ENCODE measurements at places on chromosomes 2 and 18.
A peak's percentile ranks its signal among the peaks of the same experiment; 100 is the strongest.

- DNase-seq = peak; percentile 53
Observed at GRCh38 chr2:73985308-73986084, 786 bp downstream of the TET3 start.

- DNase-seq = no peak
Observed at GRCh38 chr2:231321021-231321420, 74.5 kb upstream of the B3GNT7 start.

GRCh38 chr2:145299368-145299767 is 779.4 kb upstream of the ZEB2 start:
- no peak for DNase-seq

GRCh38 chr2:53827398-53828175 is 32.2 kb downstream of the GPR75 start:
- no peak for DNase-seq

GRCh38 chr18:53735526-53735925 is 488.9 kb downstream of the MBD2 start:
- DNase-seq = no peak

- DNase-seq = no peak
Observed at GRCh38 chr2:151833984-151834383, 5.8 kb upstream of the ARL5A start.

DNA sequence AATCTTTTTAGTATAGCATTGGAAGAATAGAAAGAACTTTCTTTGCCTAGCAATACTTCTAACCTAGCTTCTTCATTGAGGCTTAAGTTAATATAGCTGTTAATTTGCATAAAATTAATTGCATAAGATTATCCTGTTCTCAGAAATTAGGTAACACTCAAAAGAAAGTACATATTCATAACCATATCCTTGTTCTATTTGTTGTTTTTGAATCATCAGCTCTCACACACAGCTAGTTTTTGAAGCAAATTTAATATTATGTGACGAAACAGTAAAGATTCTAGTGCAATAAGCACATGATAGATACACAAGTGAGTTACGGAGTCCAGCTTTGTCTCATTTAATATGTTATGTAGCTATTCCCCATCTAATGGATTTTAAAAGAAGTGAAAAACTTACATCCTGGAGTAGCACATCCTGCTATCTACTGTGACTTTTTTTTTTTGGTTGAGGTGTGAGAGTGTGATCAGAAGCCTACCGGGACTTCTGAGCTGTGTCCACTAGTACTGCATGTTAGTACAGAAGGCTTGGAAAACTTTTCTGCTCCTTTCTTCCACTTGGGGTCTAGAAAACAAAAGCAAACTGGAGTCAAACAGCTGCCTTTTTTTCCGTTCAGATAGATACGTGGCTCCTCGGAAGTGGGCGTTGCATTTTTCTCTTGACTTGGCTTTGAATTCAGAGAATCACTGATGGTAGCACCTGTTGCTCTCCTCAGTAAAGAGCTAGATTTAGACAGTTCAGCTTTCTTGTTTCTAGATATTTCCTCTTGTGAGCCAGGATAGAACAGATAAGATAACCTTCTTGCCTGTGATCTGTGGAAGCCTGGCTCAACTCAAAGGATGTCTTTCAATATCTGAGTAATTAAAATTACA is 27.2 kb downstream of the KDM3A start:
- DNase-seq = no peak

DNA sequence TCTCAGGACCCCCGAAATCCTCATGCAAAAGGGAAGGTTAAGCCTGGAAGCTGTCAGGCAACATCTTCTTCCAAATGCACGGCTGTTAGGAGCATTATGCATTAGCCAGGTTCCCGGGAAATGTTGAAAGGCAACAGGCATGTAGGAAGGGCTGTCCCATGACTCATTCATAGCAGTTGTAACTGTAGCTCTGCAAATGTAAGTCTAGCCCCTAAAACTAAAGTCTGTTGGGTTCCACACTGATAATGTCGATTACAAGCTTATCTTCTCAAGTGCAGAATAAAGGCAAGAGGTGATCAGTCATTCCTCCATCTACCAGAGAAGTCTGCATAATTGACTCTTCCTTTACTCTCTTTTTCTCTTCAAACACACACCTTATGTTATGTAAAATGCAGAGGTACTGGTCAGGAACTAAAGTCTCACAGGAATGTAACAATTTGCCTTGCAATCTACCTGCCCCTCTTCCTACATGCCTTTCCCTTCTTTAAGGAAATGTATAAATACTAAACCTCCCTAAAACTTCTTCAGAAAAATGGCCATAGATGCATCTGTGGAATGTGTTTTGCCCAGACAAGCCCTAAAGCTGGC is 99.8 kb downstream of the AKAIN1 start:
- DNase-seq = no peak

- DNase-seq = no peak
Observed at GRCh38 chr2:144454466-144455287, 65.2 kb downstream of the ZEB2 start.

GRCh38 chr2:52312486-52312885 is 1280.6 kb upstream of the NRXN1 start:
- DNase-seq = no peak

- DNase-seq = no peak
Observed at GRCh38 chr2:227462462-227462951, 9.4 kb upstream of the AGFG1 start.

- DNase-seq = no peak
Observed at GRCh38 chr2:101832114-101832513, 134.6 kb downstream of the MAP4K4 start.

DNA sequence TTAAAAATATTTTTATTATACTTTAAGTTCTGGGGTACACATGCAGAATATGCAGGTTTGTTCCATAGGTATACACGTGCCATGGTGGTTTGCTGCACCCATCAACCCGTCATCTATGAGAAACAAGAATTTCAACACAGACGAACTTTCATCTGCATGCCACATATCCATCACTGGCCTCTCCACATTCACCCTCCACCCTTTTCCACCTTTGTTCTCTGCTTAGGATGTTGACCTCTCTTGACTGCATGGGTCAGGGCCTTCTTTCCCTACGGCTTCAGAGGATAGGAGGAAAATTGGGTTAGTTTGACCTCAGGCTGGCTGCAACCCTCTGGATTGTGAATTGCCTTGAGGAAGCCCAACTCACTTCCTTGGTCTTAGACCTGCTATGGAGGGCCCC is 260.9 kb downstream of the MREG start:
- no peak for DNase-seq

DNA sequence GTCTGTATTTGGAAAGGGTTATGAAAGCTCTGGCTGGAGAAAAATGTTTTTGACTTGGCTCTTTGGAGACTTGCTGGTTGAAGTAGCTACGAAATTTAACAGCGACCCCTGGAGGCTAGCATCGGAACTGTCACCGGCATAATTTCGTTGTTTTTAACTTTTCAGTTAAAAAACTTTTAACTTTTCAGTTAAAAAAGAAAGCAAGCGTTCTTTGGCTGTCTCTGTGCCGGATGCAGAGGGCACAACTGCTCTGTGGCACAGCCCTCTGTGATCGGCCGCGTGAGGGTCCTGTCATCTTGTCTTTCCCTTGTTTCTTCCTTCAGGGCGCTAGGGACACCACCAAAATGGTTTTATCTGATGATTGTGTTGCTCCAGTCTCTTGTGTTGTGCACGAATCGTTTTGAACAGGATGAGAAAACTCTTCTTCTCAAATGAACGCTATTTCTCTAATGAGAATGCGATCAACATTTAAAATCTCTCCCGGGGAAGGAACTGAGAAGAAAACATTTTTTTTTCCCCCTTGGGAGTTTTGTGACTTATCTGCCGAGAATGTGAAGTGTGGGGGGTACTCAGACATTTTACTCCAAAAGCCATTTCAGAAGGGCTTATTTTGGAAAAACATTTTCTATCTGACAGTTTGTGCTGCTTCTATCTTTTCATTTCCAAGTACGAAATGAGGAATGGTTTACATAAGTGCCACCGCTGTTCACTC is 57.1 kb downstream of the ADCYAP1 start:
- peak; percentile 22 for DNase-seq

DNA sequence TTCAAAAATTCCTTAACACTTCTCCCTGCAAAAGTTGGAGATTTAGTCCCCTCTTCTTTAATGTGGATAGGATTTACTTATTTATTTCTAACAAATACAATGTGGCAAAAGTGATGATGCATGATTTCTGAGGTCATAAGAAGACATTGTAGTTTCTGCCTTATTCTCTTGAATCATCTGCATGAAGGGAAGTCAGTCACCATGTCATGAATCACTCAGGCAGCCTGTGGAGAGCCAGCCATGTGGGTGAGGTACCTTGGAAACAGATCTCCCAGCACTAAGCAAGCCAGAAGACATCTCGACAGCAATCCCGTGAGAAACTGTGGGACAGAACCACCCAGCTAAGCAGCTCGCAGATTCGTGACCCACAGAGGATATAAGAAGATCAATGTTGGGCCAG is 2.7 kb upstream of the ZC3H8 start:
- DNase-seq = no peak

GRCh38 chr2:72263776-72264060 is 116.1 kb upstream of the CYP26B1 start:
- DNase-seq = no peak

GRCh38 chr2:214130114-214130513 is 280.7 kb upstream of the VWC2L start:
- no peak for DNase-seq

DNA sequence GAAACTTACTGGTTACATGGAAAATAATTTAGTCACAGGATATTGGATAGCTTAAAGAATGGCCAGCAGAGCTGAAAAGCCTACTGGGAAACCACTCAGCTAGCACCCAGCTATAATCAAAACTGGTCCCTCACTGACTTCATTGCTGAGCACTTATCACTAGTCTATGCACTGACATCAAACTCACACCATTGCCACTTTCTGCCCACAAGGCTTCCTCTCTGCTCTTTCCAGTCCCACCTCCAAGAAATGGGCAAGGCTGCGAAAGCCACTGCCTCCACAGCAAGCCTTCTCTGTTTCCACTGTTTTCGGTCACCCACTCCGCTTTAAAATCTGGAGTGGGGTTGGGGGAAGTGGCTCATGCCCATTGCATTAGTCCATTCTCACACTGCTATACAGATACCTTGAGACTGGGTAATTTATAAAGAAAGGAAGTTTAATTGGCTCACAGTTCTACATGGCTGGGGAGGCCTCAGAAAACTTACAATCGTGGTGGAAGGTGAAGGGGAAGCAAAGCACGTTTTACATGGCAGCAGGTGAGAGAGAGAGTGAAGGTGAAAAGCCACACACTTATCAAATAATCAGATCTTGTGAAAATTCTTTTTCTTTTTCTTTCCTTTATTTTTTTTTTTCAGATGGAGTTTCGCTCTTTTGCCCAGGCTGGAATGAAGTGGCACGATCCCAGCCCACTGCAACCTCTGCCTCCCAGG is 77.0 kb upstream of the CERS6 start:
- no peak for DNase-seq

- no peak for DNase-seq
Observed at GRCh38 chr2:226981791-226982326, 146.0 kb downstream of the RHBDD1 start.

- DNase-seq = no peak
Observed at GRCh38 chr2:37827911-37828511, 97.1 kb upstream of the RMDN2 start.

GRCh38 chr2:119013671-119014070 is 71.7 kb downstream of the MARCO start:
- DNase-seq = no peak

GRCh38 chr18:79850731-79851130 is 53.0 kb downstream of the KCNG2 start:
- no peak for DNase-seq

- no peak for DNase-seq
Observed at GRCh38 chr18:34495506-34495905, 214.6 kb upstream of the DTNA start.

- no peak for DNase-seq
Observed at GRCh38 chr2:235614176-235614860, 120.5 kb downstream of the AGAP1 start.
